Hippocampal formation (tissue), 2 donors: ENCODE measurements at places on chromosomes 3 and 15.
A peak's percentile ranks its signal among the peaks of the same experiment; 100 is the strongest.

- no peak for DNase-seq
Measured at GRCh38 chr15:26394801-26395200, 378.1 kb downstream of the GABRB3 start.

GRCh38 chr3:188528396-188528795, 374.4 kb downstream of the LPP start:
- DNase-seq, result no peak

GRCh38 chr3:115999613-116000012, 376.3 kb downstream of the GAP43 start:
- DNase-seq, result no peak

DNA sequence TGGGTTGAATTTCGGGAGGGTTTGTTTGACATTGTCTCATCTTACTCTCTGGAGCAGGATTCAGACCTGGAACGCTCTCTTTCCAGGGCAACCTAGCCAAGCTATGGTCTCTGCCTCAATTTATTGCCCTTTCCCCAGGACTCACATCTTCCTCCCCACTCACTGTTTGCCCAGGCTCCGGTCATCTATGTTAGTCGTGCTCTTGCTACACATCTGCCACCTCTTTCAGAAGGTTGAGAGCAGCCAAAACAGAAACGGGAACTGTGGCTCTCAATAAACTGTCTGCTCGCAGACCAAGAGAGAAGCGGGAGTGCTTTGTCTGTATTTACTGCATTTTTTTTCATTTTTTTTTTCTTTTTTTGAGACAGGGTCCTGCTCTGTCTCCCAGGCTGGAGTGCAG, 81.6 kb downstream of the ST6GAL1 start:
- DNase-seq, result no peak

- peak; percentile 37 for DNase-seq
Measured at GRCh38 chr3:47571391-47572175, 7.1 kb downstream of the CSPG5 start.

- DNase-seq, result no peak
Measured at GRCh38 chr15:29871401-29871800, 49.1 kb upstream of the TJP1 start.

DNA sequence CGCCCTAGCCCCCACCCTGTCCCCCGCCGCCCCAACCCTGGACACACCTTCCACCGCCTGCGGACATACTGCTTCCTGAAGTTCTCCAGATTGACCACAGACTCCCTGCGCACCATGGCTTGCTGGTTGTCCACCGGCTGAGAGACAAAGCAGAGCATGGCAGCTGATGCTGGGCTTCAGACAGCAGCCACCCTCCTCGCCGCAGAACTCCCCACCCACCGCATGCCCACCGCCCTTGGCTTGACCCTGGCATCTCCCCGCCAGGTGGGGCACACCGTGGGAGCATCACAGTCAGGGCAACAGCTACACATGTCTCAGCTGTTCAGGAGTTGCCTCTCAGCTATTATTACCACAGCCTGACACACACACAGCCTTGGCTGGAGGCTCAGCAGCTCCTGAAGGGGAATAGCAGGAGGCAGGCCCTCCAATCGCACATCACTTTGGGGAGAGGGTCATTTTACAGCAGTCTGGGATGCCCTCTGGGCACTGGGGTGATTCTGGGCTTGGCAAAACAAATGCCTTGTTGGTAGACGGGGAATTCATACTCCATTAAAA, 78.4 kb upstream of the HERC1 start:
- no peak for DNase-seq

DNA sequence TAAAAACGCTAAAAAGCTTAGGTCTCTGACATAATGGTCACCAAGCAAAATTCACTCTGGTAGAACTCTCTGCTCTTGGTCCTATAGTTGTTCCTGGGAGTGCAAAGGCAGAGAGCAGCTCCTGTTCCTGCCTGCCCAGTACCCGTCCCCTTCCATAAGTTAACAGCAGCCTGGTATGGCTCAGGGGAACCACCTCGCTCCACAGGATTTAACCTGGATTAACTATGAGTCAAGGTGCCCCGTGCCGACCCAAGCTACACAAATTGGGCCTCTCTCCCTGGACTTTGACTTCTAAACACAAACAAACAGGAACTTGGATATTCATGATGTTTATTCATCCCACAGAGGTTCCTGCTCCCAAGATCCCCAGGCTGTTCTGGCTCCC, 32.1 kb downstream of the SCAP start:
- no peak for DNase-seq

- DNase-seq, result no peak
Measured at GRCh38 chr3:8488411-8488810, 13.2 kb upstream of the LMCD1 start.

GRCh38 chr3:36678216-36679013, 85.9 kb downstream of the DCLK3 start:
- DNase-seq, result no peak

GRCh38 chr15:74175271-74176191, 2.0 kb downstream of the ISLR start:
- DNase-seq, result no peak

- no peak for DNase-seq
Measured at GRCh38 chr3:71857956-71858355, 73.0 kb upstream of the PROK2 start.

DNA sequence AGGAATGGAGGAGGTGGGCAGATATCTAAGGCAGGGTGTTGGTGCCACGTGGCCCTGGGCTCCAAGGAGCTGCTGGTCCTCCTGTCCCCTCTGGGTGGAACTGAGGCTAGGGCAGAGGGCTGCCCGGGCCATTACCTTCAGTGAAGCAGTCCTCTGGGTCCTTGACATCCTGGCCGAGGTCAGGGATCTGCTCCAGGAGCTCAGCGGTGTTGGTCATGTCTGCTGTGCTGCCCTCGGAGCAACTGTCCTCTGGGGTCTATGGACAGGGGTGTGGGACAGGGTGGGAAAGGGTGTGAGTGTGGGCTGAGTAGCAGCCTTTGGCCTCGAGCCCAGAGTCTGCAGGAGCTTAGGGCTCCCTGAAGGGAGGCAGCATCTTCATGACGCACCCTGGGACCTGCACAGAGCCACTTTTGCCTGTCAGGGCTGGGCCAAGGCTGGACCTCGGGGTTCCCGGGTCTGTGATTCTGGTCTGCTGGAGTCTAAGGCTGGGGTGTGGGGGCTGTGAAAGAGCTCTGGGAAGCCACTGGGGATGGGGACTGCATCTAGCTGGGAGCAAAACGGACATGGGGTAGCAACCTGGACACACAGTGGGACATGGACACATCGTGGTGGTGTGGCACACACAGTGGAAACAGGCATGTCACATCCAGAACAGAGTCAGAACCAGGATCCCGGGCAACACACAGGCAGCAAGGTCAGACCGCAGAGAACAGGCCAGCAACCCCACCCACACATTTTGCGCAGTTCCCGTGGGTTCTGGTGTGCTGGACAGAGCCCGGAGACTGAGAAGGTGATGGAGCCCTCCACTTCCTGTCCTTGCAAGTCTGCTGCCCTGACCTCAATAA, 72.7 kb downstream of the SCN5A start:
- DNase-seq, result no peak

- DNase-seq, result no peak
Measured at GRCh38 chr15:91938136-91938535, 84.6 kb downstream of the SLCO3A1 start.

GRCh38 chr3:131973731-131974130, 61.1 kb downstream of the CPNE4 start:
- no peak for DNase-seq

DNA sequence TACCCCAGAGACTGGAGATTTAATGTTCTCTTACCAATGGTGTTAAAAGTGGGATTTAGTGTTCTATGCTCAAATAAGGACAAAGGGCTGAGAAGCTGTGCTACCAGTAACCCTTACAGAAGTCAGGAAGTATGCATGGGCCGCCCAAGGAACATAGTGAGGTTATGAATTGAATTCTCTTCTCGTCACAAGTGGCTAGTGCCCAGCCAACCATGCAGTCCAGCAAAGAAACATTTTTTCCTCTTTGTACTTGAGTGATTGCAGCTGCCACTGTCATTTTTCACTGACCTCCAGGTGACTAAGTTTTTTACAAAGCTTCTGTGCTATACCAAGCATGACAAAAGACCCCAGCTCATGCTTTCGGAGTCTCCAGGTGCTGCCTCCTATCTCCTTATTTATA, 110.6 kb upstream of the DCBLD2 start:
- no peak for DNase-seq

DNA sequence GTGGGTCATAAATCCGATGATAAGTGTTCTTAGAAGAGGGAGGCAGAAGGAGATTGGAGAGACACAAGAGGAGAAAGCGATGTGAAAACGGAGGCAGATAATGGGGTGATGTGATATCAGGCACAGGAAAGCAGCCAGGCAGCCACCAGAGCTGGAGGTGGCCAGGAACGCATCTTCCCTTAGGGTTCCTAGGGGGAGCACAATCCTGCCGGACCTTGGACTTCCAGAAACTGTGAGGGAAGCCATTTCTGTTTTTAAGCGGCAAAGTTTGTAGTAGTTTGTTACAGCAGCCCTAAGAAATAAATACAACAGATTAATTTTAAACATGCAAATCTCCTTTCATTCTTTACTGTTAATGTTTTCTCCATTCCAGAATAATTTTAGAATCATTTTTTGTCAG, 259.9 kb upstream of the TMC3 start:
- DNase-seq, result no peak

DNA sequence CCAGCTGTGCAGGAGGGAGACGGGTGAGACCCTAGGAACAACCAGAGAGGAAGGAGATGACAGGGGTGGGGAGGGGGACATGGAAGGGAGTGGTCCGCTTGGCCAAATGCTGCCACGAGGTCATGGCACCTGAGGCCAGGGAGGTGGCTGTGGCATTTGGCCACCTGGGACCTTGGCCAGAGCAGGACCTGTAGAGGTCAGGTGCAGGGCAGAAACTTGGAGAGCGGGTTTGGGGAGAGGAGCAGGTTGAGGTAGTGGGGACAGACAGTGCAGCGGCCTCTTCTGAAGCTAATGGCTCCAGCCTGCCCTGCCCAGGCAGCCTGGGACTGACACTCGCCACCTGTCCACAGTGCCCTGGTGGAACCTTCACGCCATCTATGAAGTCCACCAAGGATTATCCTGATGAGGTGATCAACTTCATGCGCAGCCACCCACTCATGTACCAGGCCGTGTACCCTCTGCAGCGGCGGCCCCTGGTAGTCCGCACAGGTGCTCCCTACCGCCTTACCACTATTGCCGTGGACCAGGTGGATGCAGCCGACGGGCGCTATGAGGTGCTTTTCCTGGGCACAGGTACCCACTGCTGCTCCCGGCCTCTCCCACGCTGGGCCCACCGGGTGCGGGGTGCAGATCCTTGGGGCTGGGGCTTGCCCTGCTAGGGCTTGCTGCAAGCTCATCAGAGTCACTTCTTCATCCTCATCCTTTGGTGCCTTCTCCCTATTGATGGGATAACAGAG, 7.0 kb upstream of the GNAT1 start:
- no peak for DNase-seq

GRCh38 chr3:72185549-72186399, 400.8 kb upstream of the PROK2 start:
- DNase-seq, result no peak

DNA sequence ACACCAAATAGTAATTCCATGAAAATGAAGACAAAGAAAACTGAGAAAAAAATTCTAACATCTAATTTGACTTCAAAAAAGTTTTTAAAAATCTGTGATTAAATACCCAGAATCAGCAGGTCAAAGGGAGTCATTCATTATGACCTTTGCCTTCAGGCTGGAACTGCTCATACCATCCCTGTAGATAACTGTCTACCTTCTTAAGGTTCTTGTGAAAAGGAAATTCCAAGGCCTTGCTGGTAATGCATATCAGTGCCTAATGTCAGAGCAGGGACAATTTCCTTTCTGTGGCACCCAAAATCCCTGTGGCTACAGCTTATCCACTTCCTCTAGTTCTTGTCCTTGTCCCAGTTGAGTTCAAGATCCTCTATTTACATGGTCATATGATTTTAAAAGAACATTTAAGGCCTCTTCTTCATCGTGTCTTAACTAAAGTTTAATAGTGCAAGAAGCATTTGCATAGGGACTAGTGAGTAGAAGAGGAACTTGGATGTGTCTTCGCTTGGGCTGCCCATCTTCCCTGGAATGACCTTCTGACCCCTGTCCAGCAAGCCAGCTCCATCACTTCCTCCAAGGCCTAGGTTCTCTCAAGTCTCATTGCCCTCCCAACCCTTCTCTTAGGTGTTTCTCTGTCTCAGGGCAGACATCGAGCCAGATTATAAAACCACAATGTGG, 8.7 kb upstream of the PLCL2 start:
- no peak for DNase-seq

DNA sequence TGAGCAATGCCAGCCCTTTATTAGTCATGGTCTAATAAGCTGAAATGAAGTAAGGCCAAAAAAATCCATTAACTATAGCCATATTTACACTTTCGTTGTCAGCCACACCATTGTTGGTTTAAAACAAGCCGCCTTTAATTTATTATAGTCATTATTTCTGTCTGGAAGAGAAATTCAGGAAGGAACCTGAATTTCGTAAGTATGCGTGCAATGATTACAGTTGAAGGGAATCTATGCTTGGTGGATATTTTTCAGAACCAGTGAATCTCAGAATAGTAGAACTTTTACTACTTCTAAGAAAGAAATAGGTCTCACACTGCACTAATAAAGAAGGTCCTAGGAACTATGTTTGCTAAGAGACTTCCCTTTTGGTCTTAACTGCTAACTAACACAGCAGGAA, 59.1 kb downstream of the FAM43A start:
- no peak for DNase-seq

DNA sequence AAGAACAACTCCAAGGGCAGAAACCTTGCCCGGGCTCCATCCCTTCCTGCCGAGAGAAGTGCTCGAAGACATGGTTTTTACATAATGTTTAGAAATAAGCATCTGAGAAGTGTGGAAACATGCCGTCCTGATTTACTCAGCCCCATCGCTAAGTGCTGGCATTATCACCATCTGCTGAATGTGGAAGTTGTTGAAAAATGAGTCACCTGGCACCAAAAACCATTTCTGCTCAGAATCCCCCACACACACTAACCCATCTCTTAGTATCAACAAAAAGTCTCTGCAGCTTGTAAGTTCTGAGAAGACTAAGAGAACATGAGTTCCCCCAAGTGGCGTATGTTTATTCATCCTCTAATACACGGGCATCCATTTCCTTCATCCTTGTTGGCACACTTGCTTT, 51.0 kb upstream of the ARL8B start:
- DNase-seq, result no peak

DNA sequence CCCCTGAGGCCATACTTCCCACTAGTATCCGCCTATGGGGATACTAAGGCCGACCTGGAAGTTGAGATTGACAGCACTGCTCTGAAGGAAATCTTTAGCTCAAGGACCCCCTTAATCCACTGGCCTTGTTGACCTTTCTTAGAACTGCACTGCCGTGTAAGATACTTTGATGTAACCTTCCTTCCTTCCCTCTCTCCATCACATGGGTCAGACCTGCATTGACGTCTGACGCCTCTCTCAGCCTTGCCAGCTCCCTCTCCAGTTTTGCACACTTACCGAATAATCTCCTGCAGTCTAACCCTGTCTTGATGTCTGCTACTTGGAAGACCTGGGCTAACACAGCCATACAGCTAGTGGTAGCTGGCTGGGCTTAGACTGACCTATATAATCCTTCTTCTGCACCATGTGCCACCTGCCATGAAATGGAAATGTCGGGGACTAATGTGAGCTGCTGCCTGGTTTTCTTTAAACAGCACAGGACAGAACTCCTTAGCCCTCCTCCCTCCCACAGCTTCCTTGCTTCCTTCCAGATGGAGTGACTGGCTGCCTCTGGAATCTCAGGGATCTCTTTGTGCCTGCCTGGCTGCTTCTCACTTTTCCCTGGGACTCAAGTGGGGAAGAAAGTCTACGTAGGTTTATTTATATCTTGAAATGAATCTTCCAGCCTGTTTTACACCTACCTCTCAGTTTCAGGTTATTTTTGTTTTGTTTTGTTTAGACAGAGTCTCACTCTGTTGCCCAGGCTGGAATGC, 39.2 kb upstream of the HERC1 start:
- no peak for DNase-seq
